ENCODE measurements at places on chromosomes 6 and 20. TPM values are rescaled to one million over a fixed set of nuclear protein-coding genes. Genes with fewer than 3 reads are reported as not detected.

LY6G6D gene
- total RNA-seq = not detected

FAM83D gene
- 19.9 TPM for total RNA-seq

CTCFL gene
- total RNA-seq = not detected

RAD21L1 gene
- not detected for total RNA-seq

TNXB gene
- total RNA-seq = 5.7 TPM

LGSN gene
- 0.15 TPM for total RNA-seq

KHDC1L gene
- 0.58 TPM for total RNA-seq

PPP1R14C gene
- total RNA-seq = 0.10 TPM
